ENCODE measurements at places on chromosomes 5 and 9. TPM values are rescaled to one million over a fixed set of nuclear protein-coding genes. Genes with fewer than 3 reads are reported as not detected.

The ZER1 gene
- total RNA-seq, result 20.4 TPM

The TMC1 gene
- 0.82 TPM for total RNA-seq

The EGFLAM gene
- total RNA-seq, result 2.9 TPM

The LRRC19 gene
- not detected for total RNA-seq

The IFNA13 gene
- total RNA-seq, result not detected

The ASPN gene
- 5.3 TPM for total RNA-seq

The PKD2L2 gene
- not detected for total RNA-seq

The LRRC26 gene
- total RNA-seq, result 0.41 TPM

The LRRTM2 gene
- total RNA-seq, result 99.5 TPM

The LHX3 gene
- total RNA-seq, result not detected
